ENCODE measurements at places on chromosomes 3 and 15. TPM values are rescaled to one million over a fixed set of nuclear protein-coding genes. Genes with fewer than 3 reads are reported as not detected.
A peak's percentile ranks its signal among the peaks of the same experiment; 100 is the strongest.

DNA sequence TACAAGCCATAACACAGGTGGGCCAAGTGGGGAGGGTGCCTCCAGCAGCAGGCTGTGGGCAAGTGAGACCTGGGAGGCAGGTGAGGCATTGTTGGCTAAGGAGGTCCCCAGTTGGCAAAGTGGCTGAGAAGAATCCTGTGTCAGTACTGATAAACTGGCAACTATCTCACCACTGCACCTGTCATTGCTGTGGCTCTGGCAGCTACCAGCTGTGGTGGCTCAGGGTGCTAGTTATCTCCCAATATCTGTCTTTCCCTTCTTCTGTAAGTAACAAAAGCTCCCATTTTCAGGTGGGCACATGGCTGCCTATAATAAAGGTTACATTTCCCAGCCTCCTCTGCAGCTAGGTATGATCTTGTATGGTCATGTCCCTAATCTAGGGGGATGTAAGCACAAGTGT, 80.6 kb upstream of the RNF7 start:
- DNase-seq, result no peak

- DNase-seq, result no peak
Observed at GRCh38 chr3:52730681-52731080, 24.8 kb downstream of the SPCS1 start.

DNA sequence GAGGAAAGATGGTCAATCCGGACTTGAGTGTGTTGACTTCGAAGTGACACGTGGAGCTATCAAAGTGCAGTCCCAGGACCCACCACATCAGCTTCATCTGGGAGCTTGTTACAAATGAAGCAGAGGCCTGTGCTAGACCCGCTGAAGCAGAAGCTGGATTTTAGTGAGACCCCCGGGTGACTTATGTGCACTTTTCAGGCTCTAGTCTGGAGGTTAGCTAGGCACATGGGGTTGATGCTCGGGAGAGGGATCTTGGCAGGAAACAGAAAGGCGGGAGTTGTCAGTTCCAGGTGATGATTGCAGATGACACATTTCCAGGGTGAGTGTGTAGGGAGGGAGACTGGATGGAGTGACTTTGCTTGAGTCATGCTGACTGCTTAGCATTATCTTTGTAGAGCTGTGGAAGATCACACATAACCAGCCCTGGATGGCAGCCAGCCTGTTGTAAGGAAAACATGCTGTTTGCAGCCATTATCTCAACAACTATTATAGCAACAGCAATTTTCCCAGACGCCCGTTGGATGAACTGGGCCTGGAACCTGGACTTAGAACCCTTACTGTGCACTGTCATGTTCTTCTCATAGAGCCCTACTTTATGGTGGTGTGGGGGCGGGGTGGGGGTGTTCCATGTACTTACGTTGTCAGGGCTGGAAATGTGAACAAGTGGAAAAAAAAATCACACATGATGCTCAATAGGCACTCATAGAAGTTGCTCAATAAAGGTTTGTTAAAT, 122.4 kb downstream of the THSD4 start:
- DNase-seq, result peak; percentile 63

DNA sequence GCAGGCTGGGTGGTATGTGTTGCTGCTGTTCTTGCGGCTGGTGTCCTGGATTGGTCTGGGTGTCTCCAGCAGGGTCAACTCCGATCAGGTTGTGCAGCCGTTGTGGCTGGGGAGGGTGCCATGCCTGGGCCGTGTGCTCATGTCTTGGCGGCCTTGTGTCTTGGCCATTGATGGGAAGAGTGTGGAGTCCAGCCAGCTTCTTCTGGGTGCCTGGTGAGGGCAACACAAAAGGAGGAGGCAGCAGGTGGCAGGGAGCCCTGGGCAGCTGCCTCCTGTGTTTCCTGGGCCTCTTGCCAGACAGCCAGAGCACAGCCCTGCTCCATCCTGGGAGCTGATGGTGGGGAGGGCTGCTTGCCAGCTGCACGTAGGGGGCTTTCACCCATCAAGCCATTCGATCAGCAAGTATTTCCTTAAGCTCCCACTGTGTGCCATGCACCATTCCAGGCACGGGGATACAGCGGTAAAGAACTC, 4.3 kb downstream of the CHAC1 start:
- DNase-seq, result no peak

GRCh38 chr3:141859651-141860050, 16.8 kb upstream of the ATP1B3 start:
- no peak for DNase-seq

DNA sequence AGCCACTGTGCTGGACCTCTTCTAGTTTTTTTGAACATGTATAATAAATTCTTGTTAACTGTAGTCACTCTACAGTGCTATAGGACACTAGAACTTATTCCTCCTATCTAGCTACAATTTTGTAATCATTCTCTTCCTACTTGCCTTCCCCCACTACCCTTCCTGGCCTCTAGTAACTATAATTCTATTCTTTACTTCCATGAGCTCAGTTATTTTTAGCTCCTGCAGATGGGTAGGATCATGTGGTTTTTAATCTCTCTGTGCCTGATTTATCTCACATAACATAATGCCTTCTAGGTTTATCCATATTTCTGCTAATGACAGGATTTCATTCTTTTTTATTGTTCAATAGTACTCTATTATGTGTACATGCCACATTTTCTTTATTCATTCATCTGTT, 113.2 kb upstream of the FGF7 start:
- DNase-seq, result no peak

Gene IL5RA
- polyA plus RNA-seq, result not detected

All from BJ (cell line).